CD4-positive, alpha-beta T cell treated with Interleukin-4 for 4 hours (primary cell): ENCODE measurements at places on chromosomes 5 and 9.

- no peak for DNase-seq
Observed at GRCh38 chr5:30930736-30931135, 262.8 kb upstream of the CDH6 start.

GRCh38 chr9:73149371-73150067, 2.1 kb upstream of the ANXA1 start:
- peak; percentile 86 for DNase-seq

DNA sequence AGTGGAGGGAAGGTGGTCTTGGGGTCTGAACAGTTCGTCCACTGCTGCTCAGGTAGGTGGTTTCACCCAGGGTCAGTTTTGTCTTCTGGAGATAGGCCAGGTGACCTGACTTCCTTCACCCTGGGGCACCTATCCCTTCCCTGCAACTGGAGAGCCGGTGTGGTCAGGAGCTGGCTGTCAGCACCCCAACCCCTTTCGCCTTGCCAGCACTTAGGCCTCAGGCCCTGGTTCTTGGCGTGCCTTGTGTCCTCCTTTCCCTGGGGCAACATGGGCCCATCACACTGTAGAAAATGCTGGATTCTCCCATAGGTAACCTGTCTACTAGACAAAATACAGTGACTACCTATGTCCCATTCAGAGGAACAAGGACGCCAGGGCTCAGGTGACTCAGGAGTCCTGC, 13.1 kb downstream of the PROP1 start:
- no peak for DNase-seq

DNA sequence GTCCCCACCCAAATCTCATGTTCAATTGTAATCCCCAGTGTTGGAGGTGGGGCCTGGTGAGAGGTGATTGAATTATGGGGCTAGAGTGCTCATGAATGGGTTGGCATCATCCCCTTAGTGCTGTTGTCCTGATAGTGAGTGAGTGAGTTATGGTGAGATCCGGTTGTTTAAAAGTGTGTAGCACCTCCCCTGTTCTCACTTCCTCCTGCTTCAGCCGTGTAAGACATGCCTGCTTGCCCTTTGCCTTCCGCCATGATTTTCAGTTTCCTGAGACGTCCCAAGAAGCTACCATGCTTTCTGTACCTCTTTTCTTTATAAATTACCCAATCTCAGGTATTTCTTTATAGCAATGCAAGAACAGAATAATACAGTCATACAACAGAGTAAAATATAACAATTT, 742 bp upstream of the LECT2 start:
- DNase-seq, result no peak

- DNase-seq, result no peak
Observed at GRCh38 chr9:120886490-120886967, 9.5 kb upstream of the PHF19 start.

- DNase-seq, result no peak
Observed at GRCh38 chr9:126419475-126419874, 92.8 kb downstream of the MVB12B start.

- no peak for DNase-seq
Observed at GRCh38 chr9:105141146-105141975, 103.1 kb upstream of the SLC44A1 start.

- DNase-seq, result no peak
Observed at GRCh38 chr5:11449217-11449616, 455.0 kb downstream of the CTNND2 start.

DNA sequence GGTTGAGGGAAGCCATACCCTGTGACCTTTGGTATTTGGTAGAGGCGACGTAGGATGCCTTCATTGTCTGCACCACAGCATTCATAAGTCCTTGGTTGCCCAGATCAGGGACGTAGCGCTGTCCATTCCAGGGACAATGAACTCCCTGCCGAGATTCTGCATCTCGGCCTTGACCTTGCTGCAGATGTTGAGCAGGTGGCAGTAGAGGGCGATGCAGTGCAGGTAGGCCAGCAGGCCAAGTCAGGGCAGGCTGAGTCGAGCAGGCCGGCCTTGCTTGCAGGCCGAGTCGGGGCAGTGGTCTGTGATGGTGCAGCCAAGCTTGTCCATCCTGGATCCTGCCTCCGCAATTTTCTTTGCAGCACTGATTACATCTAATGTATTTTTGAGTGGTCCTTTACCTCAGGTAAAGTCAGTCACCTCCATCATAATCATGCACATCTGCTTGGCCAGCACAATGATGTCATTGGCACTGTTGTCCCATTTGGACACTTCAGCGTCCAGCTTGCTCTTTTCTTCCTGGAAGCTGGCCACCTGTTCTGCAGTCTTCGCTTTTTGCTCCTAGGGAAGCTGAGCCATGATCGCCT, 93.4 kb upstream of the CCDC112 start:
- DNase-seq, result no peak

DNA sequence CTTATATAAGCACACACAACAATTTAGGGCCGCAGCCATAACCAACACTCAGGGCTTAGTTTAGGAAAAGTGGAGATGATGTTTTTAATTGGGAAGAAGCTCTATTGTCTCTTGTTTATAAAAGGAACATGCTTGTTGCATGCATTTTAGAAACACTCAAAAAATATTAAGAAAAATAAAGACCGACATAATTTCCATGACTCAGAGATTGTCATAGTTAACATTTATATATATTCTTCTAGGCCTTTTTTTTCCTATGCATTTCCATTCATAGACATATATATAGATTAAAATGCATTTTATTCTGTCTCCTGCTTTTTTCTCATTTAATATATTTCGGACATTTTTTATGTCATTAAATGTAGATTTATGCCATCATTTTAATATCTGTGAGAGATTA, 13.6 kb upstream of the ARSI start:
- DNase-seq, result no peak

- no peak for DNase-seq
Observed at GRCh38 chr9:129612123-129612522, 8.8 kb downstream of the C9orf50 start.

DNA sequence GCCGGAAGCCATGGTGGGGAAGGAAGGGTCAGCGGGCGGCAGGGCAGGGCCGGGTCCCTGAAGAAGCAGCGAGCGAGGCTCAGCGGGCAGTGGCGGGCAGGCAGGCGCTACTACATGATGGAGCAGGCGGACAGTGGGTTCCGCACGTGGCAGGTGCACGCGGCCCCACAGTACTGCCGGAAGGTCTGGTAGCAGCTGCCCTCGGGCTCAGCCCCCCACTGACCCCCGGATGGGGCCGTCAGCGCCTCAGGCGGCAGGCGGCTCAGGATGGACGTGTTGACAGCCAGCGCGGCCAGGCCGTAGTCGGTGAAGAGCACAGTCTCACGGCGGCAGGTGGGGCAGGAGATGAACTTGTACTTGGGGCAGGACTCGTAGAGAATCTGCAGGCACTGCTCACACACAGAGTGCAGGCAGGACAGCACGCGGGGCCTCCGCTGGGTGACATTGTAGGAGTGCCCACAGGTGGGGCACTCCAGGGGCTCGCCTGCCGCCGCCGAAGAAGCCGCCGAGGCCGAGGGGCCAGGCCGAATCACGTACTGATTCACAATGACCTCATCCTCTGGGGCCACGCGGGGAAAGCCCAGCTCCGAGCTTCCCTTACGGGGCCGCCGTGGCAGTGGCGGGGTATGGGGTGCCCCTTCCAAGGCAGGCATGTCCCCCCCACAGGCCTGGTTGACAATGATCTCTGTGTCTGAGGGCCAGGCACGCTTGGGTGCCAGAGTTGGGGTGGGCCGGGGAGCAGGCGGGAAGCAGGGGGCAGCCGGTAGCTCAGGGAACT, 1.5 kb downstream of the RNF208 start:
- DNase-seq, result no peak

GRCh38 chr5:1724822-1725602, 74.6 kb downstream of the MRPL36 start:
- DNase-seq, result peak; percentile 6

GRCh38 chr9:37587521-37587920, 4.9 kb downstream of the TOMM5 start:
- DNase-seq, result no peak

GRCh38 chr5:96388176-96388575, 44.9 kb downstream of the PCSK1 start:
- no peak for DNase-seq

DNA sequence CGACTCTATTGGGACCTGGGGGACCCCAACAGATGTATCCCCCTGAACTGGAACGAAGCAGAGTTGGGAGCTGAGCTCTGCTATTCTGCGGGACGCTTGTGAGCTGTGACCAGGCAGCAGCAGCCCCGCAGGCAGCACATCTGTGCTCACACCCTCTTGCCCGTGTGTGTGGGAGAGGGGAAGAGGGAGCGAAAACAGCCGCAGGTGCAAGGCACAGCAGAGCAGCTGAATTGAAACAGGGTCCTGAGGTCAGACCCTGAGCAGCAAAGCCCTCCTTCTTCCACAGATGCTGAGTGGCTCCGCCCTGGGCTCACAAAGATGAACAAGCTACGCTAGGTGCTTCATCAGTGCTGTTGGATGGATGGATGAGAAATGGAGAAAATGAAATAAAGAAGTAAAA, 198.7 kb downstream of the HSPA4 start:
- DNase-seq, result no peak

GRCh38 chr5:92945605-92946097, 635.4 kb downstream of the NR2F1-AS1 start:
- no peak for DNase-seq

DNA sequence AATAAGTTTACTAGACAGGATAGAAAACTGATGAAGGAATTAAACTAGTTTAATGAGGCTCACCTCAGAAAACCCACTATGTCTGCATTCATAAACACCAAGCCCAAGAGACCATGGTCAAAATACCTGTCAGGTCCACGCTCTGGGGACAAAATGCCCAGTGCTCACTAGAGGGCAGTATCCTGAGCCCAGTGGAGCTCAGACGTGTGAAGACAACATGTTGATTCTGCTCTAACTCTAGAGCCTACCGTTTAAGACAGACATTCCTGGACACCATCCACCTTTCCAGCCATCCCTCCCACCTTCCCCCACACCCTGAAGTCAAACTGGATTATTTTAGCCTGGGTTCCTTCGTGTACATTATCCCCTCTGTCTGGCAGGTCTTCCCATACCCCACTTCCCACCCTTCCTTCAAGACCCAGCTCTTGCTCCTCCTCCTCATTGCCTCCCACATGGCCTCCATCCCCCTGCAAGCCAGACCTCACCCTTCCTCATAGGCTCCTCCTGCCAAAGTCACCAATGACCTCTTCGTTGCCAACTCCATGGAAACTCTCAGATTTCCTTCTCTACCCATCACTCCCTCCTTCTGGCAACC, 142.3 kb upstream of the FSTL4 start:
- DNase-seq, result no peak

DNA sequence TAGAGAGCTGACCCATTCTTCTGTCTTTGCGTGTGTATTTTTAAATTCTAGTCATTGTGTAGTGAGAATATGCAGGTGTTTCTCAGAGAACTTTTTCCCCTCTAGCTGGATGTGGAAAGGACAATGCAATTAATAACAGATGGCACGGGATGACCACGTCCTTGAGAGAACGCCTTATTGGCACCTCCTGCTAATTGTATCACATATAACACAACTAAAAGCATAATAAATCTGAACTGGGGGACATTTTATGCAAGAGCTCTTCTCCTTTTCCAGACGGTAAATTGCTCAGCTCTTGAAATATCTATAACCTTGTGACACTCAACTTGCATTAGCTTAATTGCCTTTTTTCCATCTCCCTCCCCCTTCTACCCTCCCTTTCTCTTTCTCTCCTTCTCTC, 62.9 kb upstream of the IZUMO3 start:
- DNase-seq, result no peak

DNA sequence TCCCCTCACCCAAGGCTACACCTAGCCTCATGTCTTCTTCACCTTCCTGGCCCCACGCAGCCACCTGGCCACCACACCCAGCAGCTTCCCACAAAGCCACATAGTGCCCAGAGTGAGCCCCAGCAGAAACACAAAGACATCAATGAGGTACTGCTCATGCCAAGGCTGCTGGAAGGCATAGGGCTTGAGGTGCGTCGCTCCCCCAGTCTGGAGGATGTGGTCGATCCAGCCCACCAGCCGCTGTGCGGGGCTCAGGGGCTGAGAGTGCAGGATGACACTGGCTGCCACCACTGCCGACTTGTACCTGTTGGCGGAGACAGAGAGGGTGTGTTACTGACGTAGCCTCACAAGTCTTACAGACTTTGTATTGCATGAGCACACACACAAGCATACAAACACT, 15.8 kb upstream of the CAPSL start:
- no peak for DNase-seq

- DNase-seq, result no peak
Observed at GRCh38 chr5:139926797-139927503, 116.1 kb downstream of the NRG2 start.

GRCh38 chr9:38081356-38082108, 12.5 kb upstream of the SHB start:
- DNase-seq, result no peak

- no peak for DNase-seq
Observed at GRCh38 chr9:36268007-36268427, 9.8 kb upstream of the GNE start.
